ENCODE measurements at places on chromosomes 7 and 10.

DNA sequence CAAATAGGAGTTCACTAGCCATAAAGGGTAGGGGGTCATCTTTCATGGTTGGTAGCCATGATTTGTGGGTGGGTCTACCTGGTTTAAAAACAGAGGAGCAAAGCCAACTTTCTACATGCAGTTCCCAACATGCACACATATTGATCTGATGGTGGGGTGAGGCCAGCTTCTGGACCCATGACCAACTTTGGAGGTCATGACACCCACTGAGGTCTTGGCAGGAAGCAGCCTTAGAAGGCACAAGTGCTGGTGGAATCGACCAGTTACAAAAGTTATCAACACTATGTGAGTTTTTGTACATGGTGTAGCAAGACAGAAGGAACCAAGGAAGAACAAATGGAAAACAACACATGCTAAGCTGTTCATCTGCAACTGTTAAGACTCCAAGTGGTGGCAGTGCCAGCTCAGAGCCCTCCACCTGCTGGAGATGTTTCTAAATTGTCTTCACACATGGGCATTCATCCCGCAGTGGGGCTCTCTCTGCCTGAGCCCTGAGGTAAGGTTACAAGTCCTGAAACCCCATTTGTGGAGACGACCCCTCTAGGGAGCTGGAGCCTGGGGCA lies 101.1 kb upstream of the TCF7L2 start:
- DNase-seq: no peak

GRCh38 chr10:100229819-100230422 lies 525 bp upstream of the CHUK start:
- no peak for DNase-seq

DNA sequence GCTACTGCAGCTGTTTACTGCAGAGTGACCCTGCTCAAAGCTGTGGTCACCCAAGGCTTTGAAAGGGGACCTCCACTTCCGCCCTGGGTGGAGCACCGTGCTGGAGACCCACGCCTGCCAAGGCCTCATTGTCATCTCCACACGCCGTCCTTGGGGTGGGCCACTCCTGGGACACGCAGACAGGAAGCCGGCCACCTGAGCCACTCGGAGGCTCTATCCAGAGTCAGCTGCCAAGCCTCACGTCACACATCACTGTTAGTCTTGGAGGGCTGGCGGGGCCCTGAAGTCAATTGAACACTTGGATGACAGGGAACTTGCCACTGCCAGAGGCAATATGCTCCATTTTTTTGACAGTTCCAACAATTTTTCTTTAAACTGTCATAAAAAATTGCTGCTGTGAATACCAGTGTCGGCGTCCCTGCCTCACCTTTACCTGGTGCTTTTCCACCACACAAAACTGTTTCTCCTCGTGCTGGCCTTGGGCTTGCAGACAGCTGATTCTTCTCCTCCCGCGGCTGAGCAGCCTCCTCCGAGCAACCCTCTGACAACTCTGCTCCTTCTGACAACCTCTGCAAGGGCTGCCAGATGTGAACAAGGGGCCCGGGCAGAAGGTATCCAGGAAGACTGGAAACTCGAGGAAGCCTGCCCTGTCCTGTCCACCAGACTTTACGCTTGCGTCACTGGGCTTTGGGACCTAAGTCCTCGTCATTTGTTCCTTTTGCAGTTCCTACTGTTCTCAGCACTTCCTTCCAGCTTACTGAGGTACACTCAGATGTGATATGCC lies 81.9 kb downstream of the EGFR start:
- DNase-seq: no peak

GRCh38 chr7:22066522-22066921 lies 120.8 kb upstream of the CDCA7L start:
- no peak for DNase-seq

GRCh38 chr10:76950354-76950753 lies 687.3 kb downstream of the KCNMA1 start:
- no peak for DNase-seq

- no peak for DNase-seq
Measured at GRCh38 chr10:49474901-49475300, 64.0 kb downstream of the ERCC6 start.

DNA sequence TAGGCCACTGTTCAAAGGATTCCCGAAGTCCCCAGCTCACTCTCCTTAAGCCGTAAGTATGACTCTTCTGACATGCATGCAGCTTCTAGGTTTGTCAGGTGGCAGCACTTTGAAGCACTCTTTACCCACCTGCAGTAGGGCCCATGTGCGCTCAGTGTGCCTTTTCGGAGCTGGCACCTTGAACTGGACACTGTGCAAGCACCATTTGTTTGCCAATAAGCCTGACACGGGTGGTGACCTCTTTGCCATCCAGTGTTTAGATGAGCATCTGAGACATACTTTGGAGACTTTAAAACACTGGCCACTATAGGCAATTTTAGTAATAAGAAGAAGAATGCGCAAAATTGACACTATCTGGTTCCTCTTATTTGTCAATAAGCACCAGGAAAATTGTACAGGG lies 45.7 kb upstream of the GSAP start:
- no peak for DNase-seq

DNA sequence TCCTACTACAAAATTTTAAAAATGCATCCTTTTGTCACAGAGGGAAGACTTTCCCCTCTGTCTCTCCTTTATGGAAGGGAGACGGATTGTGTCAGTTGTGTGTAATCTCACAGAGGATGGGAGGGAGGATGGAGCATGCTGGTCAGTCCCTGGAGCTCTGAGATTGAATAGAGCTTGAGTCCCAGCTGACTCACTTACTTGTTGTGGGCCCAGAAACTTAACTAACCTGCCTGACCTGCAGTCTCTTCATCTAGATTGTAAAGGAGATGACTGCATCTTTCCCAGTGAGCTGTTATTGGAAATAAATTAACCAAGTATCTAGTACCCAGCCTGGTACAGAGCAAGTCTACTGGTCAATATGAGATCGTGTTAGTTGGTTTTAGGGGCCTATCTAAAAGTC lies 77.9 kb upstream of the ADO start:
- DNase-seq: no peak

DNA sequence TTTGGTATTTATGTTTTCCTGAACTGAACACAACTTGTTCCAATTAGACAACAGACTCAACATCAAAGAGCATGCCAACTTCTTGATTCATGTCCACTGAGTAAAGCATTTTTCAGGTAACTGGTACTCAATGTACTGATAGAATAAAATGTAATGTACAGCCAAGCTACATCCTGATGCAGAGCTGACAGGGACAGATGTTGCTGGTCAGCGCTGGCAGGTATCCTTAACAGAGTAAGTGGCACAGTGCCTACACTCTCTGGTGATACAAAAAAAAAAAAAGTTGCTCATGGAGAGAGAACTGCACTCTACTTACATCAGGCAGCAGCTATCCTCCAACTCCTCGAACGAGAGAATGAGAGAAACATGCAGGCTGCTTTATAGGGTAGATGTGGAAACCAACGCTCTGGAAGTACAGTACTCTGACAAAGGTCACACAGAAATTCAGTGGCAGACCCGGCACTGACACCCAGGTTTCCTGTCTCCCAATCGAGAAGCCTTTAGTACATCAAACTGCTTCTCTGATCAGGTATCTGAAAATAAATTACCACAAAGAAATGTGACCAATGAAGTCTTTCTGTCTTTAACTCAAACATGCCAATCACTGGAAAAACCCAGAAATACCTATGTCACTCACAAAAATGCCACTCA lies 4.6 kb downstream of the ITGB1 start:
- DNase-seq: no peak

DNA sequence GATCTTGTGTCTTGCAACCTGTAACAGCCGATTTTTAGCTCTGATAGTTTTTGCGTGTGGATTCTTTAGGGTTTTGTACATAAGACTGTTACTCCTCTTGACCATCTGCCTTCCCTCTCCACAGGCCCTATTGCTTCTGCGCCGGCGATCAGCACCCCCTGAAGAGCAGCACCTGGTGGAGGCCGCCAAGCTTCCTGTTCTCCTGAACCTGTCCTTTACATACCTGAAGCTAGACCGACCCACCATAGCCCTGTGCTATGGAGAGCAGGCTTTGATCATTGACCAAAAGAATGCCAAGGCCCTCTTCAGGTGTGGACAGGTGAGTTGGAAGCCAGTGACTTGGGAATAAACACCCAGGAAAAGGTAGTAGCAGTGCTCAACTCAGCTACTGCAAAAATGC lies 12.6 kb downstream of the FKBP6 start:
- DNase-seq: no peak

- no peak for DNase-seq
Measured at GRCh38 chr7:37418381-37418780, 30.3 kb downstream of the ELMO1 start.

- peak; percentile 11 for DNase-seq
Measured at GRCh38 chr10:70430493-70431445, 10.7 kb downstream of the NODAL start.

- no peak for DNase-seq
Measured at GRCh38 chr7:106281585-106282318, 3.0 kb downstream of the NAMPT start.

- DNase-seq: peak; percentile 84
Measured at GRCh38 chr10:110207011-110207804, at the start of gene MXI1. Gene MXI1 (plus strand): TSS chr10:110207605. CDS start chr10:110207809, 204 bp downstream.

DNA sequence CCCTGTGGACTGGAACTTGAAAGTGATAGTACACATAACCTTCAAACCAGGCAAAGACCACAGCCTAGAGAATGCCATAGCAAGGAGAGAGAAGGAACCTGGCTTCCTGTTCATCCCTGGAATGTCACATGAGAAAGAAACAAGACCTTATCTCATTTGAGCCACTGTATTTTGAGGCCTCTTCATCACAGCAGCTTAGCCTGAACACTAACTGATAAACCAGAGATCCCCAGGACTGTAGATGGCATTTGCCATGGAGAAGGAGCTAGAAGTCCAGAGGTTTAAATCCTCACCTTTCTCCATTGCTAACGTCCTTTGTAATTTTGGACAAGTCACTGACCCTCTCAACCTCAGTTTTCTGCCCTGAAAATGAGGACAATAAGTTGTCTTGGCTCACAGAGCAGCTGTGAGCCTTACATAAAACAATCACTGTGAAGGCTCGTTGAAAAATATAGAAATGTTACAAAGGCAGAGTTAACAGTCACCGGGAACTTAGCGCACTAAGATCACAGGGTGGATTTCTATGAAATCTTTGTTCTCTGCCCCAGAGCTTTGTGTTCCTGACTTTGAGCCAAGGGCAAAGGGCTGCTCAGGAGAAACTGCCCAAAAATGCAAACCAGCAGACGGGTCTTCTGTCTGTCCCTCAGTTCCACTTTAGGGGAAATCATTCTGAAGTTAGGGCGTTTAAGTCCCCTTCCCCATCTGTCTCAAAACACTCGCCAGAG lies 197.0 kb downstream of the USP6NL start:
- no peak for DNase-seq

- no peak for DNase-seq
Measured at GRCh38 chr10:113331961-113332360, 220.9 kb upstream of the HABP2 start.

DNA sequence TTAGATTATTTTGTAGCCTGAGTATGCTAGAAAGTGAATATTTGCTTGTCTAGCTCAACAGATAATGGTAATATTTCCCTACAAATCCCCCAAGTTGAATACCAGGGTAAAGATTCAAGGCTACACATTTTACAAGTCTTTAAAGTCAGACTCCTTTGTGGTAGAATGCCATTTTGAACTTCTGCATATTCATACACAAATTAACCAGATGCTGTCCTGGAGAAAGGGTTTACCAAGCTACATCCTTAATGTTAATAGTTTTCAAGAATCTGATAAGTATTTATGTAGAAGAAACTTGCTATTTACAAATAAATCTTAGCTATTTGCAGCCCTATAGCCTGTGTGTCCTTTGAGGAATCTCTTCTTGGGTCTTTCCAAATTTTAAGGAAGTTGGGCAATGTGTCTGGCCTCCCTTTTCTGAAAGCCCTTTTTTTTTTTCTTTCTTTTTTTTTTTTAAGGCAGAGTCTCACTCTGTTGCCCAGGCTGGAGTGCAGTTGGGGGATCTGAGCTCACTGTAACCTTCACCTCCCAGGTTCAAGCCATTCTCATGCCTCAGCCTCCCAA lies 82.6 kb downstream of the CPEB3 start:
- DNase-seq: no peak

DNA sequence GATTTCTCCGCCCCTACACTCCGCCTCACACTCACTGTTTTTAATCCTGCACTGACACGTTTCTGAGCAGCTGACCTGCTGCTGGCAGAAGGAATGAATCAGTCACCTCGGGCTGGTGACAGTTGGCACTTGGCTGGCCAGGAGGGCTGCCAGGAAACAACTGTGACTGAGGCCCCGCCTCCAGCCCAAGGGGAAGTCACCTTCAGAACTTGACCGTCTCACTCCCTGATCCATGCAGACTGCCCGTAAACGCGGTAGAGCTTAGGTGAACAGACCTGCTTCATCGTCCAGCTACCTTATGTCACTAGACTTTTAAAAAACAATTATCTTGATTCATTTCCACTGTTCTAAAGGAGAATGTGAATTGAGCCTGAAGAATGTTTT lies 107.5 kb downstream of the DOCK1 start:
- peak; percentile 41 for DNase-seq

DNA sequence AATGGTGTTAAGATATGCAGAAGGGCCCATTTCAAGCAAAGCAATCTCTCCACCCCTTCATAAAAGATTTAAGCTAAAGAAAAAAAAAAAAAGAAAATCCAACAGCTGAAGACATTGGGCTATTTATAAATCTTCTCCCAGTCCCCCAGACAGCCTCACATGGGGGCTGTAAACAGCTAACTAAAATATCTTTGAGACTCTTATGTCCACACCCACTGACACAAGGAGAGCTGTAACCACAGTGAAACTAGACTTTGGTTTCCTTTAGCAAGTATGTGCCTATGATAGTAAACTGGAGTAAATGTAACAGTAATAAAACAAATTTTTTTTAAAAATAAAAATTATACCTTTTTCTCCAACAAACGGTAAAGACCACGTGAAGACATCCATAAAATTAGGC lies 28.6 kb downstream of the PPP3CB start:
- DNase-seq: no peak

GRCh38 chr7:42234736-42235135 lies 2.3 kb downstream of the GLI3 start:
- DNase-seq: no peak

GRCh38 chr10:11454160-11454559 lies 157.3 kb downstream of the USP6NL start:
- no peak for DNase-seq

DNA sequence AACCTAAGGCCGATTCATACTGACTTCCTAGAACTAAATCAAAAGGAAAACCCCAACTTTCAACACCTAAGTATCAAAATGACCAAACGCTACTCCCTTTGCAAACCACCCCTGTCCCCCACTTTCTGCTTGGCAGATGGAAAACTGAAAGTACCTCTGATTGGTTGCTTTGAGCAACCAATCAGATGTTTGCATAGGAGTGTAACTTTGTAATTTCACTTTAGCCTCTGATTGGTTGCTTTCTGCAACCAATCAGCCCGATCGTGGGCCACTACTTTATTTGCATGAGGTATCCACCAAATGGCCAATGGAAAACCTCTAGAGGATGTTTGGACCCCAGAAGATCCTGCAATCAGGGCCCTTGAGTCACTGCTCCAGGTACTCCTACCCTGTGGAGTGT lies 12.3 kb upstream of the SNX10 start:
- DNase-seq: no peak

DNA sequence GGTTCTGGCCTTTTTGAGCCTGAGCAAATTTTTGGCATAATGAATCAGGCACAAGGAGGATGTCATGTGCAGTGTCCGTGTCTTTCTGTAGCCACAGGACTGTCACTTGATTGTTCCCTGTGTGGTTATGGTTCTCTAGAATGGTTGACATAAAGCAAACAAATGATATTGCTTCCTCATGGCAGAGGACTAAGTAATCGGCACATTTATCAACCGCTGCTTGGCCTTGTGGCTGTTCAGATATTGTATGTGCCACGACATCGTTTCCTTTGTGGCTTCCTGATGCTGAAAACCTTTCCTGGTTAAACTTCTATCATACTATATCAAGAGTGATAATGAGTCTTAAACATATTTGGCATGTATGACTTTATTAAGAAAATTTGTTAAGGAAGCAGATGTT lies 598.8 kb downstream of the SUGCT start:
- DNase-seq: no peak

Measured in kidney glomerular epithelial cell (primary cell).